NCI-H2081 (cell line): ENCODE measurements at places on chromosomes 11 and 22.

GRCh38 chr11:118443590-118444218, 7.4 kb downstream of the KMT2A start:
- no peak for DNase-seq

DNA sequence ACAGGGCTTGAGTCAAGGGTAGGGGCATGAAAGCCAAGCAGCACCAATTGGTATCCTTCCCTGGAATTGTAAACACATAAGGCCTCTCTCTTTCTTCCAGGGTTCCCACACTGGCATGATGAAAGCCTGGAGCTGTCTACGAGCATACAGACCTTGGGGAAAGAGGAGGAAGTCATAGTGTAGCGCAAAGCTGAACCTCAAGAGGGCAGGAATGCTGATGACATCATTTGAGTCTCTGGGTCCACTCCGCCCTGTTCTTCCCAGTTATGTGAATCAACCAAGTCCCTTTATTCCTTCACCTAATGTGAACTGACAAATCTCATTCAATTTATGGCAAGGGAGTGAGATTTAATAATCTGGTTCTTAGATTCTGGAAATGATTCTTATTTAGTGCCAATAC, 266.4 kb upstream of the NCAM1 start:
- DNase-seq: no peak

DNA sequence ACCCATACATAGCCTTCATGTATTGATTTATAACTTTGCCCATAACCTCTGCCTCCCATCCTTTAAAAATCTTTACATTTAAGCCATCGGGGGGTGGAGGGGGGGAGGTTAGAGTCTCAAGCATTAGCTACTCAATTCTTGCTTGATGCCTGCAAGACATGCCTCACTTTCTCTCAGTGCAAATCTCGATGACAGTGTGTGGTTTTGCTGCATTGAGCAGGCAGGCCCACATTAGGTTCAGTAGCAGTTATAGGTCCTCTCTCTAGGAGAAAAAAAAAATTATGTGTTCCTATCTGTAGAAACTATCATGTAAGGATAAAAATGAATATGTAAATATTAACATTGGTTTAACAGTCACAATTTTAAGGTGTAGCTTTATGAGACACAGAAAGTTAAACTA, 314.0 kb upstream of the ANO3 start:
- no peak for DNase-seq

DNA sequence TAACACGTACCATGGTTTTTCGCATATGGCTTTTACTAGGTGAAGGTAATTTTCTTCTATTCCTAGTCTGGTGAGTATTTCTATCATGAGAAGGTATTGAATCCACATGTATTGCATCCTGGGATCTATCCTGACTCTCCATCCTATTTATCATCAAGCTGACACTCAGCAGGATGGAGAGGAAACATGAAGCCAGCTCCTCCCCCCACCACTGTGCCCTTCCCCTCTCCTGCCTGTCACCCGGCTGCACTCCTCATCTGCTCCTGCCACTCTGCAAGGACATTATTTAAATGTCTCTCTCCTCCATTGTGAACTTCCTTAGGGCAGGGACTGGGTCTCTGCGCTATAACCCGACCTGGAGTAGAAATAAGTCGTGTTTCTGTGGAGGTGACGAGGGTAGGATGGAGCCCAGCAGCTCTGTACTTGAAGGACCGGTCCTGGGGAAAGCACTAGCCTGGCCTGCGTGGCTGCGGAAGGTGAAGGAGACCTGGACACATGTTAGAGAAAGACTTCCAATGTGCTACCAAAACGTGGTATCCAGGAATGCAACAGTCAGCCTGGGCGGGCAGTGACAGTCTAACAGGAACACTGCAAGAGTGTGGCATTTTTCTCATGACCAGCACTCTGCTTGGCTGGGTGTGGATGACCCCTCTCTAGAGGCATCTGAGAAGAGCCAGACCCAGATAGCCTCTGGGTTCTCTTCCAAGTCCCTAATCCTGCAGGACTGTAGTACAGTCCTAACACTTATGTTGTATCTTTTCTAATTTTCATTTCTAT, 111.2 kb downstream of the MICAL3 start:
- DNase-seq: no peak

DNA sequence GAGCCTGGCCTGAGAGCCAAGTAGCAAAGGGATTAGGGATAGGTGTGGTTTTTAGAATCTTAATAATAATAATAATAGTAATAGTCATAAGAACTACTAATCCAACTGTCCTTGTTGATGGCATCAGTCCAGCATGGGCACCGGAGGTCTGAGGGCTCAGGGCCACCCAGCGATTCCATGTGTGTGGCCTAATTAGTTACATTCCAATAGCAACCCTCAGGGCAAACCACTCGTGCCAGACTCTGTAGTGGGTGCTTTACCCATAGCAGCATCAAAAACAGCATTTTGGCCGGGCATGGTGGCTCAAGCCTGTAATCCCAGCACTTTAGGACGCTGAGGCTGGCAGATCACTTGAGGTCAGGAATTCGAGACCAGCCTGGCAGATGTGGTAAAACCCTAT, 19.0 kb upstream of the MYH9 start:
- no peak for DNase-seq

DNA sequence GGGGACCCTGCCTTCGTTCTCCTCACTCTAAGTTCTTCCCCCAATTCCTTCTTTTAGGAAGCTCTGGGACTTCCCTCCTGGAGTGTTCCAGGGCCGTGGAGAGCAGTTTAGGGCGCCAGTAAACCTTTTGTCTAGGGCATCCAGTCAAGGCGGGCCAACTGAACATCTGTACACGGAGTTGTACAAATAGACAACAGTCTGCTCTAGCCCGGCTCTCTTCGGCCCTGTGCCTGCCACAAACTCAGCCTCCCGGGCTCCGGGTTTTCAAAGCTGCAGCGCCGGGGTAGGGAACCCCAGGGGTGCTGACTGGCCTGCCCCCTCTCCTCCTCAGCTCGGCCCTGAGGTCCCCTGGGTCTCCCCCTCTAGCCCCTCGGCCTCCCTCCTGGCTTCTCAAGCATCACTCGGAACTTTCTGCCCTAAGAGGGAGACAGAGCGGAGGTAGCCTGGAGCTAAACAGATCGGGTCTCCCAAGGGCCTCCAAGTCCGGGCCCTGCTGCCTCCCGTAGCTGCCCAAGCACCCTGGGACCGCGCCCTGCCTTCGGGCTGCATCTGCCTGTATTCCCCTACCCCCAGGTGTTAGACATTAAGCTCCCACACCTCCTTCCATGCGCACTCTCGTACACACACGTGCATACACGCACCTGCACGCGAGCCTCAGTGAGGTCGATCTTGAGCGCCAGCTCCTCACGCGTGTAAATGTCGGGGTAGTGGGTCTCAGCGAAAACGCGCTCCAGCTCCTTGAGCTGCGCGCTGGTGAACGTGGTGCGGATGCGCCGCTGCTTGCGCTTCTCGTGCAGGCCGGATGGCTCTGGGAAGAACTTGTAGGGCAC, 3.3 kb downstream of the PHOX2A start:
- peak; percentile 29 for DNase-seq

DNA sequence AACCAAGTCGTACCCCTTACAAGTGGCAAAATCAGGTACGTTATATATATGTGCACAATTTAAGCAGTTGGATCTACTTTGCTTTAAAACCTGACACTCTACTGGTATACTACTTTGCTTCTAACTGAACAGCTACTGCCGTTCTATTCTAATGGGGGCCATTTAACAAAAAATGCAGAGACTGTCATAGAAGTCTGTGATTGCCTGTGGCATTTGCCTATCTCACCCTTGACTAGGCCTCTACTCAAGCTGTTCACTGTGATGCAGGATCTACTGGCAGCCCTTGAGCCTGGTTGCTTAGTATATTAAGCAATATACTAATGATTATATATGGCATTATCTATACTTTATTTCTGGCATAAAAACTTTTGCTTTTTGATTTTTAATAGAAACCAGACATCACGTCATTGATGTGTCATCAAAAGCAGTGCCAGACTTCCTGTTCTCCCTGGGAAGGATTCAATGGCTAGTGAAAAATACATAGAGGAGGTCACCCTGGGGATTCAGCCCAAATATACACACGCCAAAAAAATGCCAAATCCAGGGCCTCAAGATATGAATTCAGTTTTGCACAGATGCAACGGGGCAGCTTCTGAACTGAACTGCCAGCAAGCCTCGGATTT, 40.0 kb upstream of the FIBIN start:
- no peak for DNase-seq

GRCh38 chr22:44449061-44449682, 48.9 kb downstream of the RTL6 start:
- no peak for DNase-seq

- DNase-seq: no peak
These were observed 37.7 kb downstream of the MOB2 start for GRCh38 chr11:1448882-1449281.

DNA sequence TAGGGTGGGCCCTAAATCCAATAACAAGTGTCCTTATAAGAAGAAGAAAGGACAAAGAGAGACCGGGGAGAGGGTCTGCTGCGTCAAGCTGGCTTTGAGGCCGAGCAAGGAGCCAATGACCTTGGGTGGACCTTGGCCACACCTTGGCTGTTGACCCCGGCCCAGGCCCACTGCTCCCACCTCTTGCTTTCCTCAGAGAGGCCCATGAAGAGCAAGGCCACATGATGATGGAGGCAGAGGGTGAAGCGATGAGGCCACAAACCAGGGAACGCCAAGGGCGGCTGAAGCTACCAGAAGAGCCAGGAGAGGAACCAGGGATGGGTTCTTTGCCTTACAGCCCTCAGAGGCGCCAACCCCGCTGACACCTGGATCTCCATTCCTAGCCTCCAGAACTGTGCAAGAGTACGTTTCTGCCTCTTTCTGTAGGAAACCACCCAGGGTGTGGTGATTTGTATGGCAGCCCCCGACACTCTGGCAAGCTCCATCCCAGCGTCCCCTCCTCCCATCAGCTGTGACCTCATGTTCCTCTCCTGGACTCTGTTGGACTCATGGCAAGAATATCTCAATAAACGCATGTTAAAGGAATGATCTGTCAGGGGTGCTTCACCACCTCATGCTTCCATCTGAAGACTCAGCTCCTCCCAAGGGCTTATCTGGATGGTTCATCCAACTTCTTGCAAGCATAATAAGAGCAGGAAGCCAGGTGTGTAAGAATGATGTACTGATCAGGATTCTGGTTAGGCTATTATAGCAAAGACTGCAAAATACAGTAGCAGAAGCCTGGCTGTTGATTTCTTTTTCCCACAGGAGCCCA, 41.6 kb upstream of the LINC01488 start:
- DNase-seq: no peak

DNA sequence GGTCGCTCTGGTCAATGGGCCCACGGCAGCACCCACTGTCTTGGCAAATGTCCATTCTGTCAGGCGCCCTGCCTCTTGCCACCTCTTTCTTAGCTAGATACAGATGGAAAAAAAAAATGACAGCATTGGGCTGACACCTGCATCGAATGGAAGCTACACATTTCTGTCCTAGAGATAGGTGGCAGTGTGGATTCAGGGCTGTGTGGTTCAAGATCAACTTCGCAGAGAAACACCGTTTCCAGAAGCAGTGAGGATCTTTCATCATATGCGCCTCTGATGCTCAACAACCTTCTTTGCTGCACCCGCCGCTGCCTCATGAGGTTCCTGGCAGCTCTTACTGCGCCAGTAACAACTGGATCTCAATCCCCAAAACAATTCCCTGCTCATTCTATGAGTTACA, 236.3 kb downstream of the KIRREL3 start:
- DNase-seq: no peak

- DNase-seq: no peak
These were observed 87.0 kb downstream of the FAM168A start for GRCh38 chr11:73510877-73511276.

DNA sequence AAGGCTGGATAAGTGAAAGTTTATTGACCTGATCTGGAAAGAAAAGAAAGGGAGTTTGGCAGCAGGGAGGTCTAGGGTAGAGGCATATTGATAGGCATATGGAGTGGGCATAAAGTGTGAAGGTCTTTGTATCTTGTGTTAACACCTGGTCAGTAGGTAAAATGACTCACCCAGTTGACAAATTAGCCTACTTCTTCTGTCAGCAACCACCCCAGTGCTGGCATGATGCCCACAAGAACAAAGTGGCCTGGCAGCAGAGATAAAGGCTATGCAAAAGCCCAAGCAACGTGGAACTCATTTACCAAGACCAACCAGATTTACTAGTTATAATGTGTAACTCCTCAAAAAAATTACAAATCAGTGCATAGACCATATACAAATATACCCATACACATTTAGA, 4.9 kb downstream of the OR10A3 start:
- no peak for DNase-seq

DNA sequence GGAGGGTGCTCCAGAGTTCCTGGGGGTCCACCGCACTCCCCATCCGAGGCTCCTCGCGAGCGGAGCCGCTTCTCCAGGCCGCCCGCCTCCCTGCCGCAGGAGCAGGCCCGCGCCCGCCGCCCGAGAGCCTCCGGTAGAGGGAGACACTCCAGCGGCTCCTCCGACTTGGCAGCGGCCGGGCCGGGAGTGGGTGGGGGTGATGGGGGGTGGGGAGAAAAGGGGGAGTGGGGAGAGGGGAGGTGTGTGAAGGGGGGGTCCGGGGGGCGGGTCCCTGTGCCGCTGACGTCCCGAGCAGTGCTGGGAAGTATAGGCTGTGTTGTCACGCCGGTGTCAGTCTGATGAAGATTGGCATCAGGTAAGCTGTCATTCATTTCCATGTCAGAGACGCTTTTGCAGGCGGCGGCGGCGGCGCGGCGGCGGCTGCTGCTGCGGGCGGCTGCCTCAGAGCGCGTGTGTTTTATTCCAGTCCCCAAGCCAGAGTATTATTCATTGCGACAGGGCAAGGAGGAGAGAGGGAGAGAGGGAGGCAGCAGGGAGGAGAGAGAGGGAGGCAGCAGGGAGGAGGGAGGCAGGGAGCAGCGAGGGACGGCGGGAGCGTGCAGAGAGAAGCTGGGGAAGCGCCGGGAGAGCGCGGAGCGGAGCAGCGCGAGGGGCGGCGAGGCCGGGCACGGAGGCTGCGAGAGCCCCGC, at the start of gene PKNOX2:
TSS of gene PKNOX2 (plus strand) at position 330 of the 689 bp plus-strand sequence. CDS start 186,555 bp downstream, outside the sequence.
- peak; percentile 37 for DNase-seq

DNA sequence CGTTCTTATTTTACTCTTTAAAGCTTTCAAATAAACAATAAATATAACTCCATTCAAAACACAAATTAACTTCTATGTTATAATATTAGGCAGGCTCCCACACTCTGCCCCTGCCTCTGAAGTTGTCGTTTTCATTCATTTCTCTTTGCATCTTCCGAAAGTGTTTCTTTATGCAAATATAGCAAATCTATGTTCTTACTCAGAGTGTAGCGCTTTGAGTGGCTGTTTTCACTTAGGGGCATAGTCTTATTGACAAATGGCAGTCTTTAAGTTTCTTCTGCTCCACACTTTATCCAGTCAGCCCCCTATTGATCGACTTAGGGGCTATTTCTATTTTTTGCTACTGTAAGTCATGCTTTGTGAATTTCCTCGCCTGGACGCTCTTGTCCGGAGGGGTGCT, 45.3 kb upstream of the RTL6 start:
- DNase-seq: no peak

DNA sequence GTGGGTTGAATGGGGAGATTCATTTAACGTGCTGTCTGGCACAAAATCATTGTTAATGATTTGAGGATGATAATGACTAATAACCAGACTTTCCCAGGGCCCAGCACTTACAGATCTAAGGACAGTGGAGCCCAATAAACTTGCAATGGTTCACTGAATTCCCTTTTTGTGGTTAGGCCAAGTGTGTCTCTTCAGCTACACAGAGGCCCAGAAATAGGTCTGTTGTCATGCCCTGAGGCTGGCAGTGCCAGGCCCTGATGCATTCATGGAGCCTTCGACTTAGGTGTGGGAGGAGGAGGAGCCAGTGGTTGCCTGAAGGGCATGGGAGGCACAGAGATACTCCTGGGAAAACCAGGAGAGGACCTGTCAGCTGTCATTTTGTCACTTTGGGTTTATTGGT, 56.1 kb downstream of the KIAA1671 start:
- DNase-seq: no peak

- no peak for DNase-seq
These were observed 49.0 kb upstream of the CYP2D6 start for GRCh38 chr22:42179616-42180015.
